NCI-H526 treated with DMSO at 0.1 percent for 48 hours (cell line): ENCODE measurements at places on chromosomes 13 and 19.
A peak's percentile ranks its signal among the peaks of the same experiment; 100 is the strongest.

GRCh38 chr13:72122661-72123255, 255.8 kb upstream of the DACH1 start:
- no peak for DNase-seq

DNA sequence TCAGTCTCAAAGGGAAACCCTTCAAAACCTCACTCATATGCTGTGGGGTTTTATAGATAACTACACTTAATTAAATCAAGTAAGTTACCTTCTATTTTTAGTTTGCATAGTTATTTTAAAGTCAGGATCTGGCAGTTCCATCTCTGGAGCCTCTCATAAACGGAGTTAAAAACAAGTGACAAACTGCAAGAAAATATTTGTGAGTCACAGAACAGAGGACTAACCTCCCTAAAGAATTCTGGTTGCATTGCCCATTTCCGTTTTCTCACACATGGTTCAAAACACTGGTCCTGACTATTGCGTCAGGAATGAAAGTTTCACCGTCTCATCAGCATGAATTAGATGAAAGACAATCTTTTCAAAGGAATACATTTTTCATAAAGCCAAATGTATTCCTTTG, 10.6 kb downstream of the RXFP2 start:
- no peak for DNase-seq

DNA sequence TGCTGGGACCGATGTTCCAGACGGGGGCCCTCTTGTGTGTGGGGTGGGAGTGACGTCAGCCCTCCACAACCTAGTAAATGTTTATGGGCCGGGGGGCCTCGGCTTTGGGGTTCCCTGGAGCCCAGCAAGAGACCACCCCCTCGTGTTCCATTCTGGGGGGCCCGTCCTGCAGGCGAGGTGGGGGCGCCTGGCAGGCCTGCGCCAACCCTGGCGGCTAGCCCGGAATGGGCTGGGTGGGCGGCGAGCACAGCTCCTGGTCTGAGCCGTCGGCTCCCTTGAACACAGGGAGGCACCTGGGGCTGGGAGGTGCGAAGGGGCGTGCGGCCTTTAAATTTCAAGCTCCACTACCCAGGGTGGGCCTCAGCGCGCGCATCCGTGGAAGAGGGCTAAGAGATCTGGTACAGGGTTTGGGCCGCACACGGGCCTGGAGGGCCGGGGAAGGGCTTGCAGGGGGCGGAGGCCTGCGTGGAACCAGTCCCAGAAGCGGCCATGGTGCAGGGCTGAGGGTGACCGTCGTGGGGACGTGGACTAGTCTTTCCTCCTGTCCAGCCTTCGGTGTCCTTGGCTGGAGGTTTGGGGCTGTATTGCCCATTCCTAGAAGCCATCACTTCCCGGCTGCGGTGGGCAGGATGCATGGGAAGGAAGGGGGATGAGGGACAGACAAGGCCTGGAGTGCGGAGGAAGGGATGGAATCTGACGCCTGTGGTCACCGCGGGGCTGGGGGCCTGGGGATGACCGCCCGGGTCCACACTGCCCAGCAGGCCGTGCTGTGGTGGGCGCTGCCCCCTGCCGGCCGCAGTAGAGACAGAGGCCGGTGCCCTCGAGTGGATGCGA, 11.4 kb downstream of the NDUFA11 start:
- DNase-seq = no peak

DNA sequence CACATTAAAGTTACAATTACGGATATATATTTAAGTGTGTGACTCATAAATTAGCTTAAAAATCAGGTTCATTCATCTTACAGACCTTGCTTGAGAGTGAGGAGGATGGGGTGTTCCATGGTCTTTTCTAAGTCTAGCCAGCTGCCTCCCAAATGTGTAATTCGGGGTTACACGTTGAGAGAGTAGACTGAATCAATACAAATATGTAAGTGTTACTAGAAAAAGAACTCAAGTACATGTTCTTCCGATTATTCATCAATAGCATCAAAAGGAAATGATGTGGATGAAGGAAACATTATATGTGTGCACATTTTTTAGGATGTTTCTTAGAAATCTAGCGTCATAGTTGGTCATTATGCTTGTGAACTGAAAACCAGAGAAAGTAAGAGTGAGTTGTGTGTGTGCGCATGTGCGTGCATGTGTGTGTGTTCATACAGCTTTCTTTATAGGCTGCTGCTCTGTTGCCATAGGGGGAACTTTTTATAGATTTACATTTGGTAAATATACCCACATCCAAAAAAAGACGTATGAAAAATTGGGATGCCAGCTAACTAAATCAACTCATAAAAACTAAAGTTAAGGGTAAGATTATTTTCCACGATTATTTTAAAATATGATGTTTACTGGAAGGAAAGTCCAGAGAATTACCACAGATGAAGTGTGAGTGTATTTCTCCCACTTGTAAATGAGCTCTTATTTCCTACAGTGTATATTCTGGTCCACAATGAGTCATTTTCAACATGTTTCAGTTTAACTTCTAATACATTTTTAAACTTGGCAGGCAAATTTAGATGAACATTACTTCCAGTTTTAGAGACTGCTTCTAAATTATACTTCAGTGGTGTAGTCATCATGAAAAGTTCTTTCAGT, 82.4 kb downstream of the PIBF1 start:
- DNase-seq = no peak

DNA sequence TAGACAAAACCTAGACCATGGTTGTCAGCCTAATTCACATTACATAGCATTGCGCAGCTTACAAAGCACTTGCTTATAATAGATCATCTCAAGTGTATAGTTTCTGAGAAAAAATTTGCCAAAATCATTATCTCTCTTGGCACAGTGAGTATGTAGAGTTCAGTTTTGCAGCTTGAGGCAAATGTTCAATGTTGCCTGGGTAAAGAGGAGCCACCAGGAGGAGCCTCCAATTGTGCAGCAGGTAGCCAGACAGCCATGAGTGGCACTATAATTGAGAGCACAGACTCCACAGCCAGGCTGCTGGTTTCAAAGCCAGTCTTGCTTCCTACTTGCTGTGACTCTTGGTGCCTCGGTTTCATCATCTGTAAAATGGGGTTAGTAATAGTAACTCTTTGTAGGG, 24.0 kb upstream of the OLFM4 start:
- DNase-seq = no peak

GRCh38 chr19:40388481-40388880, 1.5 kb downstream of the HIPK4 start:
- no peak for DNase-seq

DNA sequence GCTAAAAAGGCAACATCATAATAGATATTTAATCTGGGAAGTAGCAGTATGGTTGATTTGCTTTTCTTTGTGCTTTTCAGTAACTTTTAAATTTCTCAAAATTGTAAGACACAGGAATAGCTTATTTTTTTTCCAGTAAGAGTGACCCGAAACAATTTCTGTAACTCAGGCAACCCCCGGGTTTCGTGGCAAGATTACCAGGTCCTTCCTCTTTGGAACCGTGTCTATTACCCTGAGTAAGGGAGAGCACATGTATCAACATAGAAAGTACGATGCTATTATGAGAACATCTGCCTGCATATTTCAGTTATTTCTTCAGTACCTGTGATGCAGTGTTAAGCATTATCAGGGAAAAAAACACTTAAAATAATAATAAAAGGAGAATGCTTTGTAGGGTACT, 64.1 kb downstream of the DOCK9 start:
- no peak for DNase-seq

- no peak for DNase-seq
These were observed 63.7 kb upstream of the TPM4 start for GRCh38 chr19:16012552-16012951.

GRCh38 chr19:920051-920864, 3.1 kb downstream of the KISS1R start:
- DNase-seq = peak; percentile 53

DNA sequence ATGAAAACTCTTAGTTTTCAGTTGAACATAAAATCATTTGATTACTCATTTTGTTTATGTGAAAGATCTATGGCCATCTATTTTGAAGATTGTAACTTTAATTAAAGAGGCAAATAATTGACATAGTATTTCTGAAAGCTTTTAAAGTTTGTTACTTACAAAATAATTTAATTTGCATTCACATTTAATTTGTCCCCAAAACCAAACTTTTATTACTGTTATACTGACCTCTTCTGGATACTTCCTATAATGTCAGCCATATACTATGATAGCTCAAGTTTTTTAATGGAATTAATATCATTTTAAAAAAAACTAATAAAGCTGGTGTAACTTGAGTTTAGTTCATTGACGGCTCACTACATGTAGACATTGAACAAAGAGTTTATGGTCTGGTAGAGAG, 4.9 kb upstream of the SGCG start:
- DNase-seq = peak; percentile 27

DNA sequence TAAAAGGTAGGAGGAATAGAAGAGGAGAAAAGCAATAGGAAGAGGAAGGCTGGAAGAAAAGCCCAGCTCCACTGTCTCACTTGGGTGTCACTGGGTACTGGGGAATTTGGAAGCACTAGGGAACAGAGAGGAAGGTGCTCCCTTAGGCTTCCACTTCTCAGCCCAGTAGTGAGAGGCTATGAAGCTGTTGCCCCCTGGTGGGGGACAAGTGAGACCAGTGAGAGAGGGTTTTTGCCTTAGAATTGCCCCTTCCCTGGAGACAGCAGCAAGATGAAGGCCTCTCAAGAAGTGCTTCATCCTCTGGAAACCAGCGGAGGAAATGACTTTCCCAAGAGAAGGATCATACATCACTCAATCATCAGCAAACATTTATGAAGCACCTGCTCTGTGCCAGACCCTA, 4.7 kb upstream of the ZNF606 start:
- no peak for DNase-seq

DNA sequence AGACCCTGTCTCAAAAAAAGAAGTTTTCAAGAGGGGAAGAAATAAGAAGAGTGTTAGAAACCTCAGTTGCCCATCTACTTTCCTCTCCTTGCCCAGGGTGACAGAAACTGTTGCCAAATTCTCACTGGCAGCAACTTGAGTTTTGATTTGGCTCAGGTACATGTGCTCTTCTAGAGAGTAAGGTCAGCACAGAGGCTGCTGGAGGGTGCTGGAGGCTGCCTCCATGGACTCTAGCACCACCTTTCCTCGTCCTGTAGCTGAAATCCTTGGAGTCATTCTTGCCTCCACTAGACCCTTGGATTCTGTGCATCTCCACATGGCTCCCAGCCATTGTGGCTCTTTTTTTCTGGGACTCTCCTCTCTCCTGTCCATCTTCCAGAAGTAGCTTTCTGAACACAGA, 149.1 kb downstream of the TM9SF2 start:
- DNase-seq = no peak

DNA sequence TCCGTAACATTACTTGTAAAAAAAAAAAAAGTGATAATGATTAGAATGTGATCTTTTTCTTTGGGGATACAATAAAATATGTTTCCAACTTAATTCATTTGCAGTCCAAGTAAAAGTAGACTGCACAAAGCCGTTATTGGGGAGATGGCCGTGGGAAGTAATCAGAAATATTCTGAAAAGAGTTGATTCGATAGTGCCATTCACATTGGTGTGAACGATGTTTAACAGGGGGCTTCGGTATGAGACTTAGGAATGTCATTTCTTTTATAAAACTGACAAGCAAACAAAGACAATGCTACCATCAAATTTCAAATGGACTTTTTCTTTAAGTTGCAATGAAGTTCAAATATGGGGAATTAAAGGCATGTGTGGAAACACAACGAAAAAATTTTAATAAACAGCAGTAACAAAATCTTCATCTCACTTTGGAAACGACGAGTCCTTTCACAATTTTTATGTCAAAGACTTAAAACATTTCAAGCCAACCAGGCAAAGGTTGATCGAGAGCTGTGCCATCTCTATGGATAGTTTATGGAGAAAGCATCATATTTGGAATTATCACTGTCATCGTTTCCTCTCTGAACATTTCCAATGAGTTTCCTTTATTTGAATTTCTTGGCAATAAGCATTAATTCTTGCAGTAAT, 1.7 kb upstream of the ZIC5 start:
- no peak for DNase-seq

DNA sequence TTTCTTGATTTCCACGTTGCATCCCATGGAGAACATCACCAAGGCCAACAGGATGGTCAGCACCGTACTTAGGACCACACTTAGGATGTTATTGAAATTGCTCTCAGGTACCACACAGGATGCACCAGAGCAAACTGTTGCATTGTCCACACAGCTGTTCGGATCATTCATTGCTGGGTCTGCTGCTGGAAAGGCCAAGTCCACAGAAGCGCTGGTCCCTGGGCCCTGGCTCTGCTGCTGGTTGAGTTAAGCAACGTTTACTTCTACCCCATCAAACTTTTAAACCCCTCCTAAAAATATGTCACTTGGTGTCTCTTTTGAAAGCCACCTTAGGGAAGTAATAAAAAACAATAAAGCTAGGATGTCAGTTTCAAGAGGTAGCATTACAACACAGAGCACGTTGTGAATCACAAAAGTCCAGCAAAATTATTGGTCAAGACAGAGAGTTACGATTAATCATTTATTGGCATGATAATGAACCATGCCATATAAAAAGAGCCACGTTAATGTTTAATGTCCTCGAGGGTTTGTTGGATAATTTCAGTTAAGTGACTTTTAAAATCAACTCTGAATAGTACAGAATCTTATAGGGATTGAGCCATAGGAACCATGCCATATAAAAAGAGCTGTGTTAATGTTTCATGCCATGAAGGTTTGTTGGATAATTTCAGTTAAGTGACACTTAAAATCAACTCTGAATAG, at the start of gene SLC10A2:
Gene SLC10A2, minus strand, starts transcription at position 339 of the 702 bp plus-strand sequence. Its CDS starts 168 bp downstream, at position 171.
- no peak for DNase-seq

DNA sequence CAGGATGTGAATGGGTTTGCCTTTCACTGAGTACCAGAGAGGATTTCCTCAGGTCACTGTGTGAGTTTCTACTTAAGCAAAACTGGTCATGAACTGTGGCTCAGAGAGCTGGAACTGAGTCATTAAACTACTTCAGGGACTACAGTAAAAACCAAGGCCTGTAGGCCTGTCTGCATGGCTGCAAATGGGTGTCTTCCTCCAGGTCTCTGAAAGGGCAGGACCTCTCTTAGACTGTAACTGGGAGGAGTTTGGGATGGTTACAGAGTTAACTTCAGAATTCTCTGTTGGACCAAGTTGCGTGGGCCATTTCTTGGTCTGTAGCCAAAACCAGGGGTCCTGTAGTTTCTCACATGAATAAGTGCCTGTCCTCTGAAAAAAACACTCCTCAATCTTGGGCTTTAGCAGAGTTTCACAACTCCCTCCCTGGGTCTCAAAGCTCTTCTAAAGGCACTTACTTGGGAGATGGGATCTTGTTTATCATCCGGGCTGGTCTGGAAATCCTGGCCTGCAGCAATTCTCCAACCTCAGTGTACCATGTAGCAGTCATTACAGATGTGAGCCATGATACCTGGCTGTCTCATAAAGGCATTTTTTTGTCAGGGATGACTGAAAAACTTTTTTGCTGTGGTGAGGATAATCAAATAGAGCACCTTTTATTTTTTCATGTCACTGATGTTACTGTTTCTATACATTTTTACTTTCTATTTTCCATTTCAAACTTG, 19.7 kb downstream of the ZNF714 start:
- DNase-seq = no peak

DNA sequence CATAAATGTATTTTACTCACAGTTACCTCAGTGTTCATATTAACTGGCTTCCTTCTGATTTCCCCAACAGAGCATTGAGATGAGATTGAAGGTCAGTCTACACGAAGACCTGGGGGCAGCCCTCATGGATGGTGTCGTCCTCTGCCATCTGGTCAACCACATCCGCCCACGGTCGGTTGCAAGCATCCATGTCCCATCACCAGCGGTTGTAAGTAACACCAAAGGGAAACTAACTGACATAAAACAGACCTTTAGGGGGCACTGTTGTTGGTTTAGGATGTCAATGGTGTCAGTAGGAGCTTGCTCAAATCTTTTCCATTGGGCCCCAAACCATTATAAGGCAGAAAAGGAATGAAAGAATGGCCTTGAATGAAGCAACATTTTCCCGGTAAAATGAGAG, 68.2 kb downstream of the ESD start:
- no peak for DNase-seq

- no peak for DNase-seq
These were observed 8.5 kb downstream of the POU2F2 start for GRCh38 chr19:42123765-42124164.

- DNase-seq = no peak
These were observed 1.6 kb upstream of the SPINT2 start for GRCh38 chr19:38262585-38263268.
